ENCODE measurements at places on chromosomes 3 and 15.

DNA sequence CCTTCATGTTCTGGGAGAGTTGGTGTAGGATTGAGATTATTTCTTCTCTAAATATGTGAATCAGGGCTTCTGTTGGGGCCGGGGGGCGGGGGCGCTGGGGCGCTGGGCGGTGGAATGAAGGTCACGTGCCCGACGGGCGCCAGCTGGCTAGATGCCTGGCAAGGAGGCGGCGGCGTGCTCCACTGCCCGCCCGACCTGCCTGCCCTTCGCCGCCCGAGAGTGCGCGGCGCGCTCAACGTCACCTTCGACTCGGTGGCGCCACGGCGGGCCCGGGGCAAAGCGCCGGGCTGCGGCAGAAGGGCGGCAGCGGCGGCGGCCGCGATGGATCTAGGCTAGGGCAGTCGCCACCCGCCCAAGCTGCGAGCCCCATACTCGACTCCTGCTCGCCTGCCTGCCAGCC lies 47.0 kb upstream of the LHFPL4 start:
- DNase-seq = peak; percentile 15

DNA sequence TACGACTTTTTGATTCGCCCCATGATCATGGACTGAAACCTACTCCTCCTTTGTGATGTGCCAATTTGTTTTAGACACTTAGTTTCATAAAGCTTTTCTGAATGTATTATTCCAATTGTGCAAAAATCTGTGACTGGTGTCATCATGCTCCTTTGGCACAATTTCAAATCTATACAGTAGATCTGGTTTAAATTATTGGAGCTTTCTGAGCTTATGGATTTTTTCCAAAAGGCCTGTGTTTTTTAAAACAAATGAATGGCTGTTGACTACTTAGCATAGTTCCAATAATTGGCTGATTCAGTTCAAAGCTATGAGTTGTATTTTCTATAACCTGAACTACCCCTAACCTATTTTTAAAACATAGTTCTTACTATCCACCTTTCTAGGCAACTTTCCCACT lies 282.7 kb downstream of the CNTN3 start:
- DNase-seq = no peak

DNA sequence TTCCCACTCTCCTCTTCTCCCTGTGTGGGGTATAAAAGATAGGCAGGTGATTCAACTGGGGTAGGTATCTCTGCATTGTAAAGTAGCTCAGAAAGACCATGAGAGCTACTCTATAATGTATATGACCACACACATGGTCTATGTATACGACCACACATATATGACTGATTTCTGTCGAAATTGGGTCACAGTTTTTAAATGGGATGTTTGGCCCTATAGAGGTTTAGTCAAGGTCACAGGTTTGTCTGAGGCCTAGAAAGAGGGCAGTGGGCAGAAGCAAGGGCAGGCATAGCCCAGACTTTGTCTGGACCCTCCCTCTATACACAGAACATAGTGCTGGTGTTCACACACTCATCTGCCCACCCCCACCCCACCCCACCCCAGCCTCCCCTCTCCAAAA lies 4.4 kb downstream of the LAMP3 start:
- DNase-seq = no peak

DNA sequence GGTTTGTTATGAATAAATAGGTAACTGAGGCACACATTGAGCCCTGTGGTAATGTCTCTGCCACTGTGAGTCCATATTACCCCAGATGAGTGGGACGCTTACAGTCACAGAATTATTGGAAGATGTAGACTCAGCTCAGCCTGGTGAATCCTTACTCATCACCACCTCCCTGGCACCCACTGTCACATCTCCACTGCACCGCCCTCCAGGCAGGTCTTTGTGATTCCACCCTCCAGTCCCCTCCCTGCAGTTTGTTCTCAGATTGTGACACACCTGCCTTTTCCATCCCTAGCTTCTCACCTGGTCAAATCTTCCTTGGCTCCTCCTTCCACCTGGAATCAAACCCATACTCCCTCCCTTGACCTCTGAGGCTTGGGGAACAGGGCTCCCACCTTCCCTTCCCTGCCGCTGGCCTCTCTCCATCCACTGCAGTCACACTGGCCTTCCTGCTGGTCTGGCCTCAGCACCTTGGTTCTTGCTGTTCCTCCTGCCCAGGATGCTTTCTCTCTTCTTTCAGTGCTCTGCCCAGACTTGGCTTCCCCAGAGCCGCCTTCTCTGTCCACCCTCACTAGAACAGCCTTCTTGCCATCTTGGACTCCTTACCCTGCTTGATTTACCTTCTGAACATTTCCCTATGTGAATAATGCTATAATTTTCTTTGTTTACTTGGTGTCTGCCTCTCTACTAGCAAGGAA lies 9.4 kb downstream of the SLC6A20 start:
- no peak for DNase-seq

GRCh38 chr15:44215594-44215993 lies 20.5 kb upstream of the FRMD5 start:
- DNase-seq = peak; percentile 32

DNA sequence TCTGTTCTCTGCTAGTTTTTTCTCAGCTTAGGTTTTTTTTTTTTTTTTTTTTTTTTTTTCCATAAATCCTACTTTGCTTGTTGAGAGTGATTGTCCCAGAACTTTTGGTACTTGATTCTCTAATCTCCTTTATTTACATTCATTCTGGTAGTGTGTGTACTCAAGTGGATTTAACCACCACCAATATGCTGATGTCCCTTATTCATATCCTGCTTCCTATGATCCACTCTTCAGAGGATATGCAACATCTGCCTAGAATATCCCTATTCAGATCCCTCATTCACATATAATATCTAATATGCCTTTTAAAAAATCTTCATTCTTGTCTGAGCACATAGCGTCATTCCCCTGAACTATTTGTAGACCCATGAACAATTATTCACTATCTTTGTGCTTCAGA lies 342.9 kb downstream of the VGLL3 start:
- no peak for DNase-seq

Measured in dermis blood vessel endothelial cell (primary cell).